Activated CD4-positive, alpha-beta T cell treated with anti-CD3 and anti-CD28 coated beads for 4 hours (primary cell): ENCODE measurements at places on chromosomes 4 and X.
A peak's percentile ranks its signal among the peaks of the same experiment; 100 is the strongest.

DNA sequence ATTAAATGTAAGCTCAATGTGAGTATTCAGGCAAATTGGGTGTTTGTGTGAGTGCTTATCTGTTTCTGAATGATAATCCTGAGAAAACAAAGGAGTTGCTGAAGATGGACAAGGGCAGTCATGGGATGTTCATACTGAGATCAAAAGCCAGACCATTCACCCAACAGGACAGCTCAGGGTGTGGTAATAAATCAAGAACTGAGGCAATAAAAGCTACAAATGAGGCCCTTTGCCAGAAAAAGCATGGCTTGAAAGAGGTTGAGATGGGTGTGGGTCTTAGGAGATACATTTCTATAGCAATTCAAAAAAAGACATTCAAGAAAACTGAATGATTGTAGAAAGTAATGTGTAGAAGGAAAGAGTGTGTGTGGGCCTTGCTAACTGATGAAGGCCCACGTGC, 425.8 kb upstream of the BOD1L1 start:
- no peak for DNase-seq

DNA sequence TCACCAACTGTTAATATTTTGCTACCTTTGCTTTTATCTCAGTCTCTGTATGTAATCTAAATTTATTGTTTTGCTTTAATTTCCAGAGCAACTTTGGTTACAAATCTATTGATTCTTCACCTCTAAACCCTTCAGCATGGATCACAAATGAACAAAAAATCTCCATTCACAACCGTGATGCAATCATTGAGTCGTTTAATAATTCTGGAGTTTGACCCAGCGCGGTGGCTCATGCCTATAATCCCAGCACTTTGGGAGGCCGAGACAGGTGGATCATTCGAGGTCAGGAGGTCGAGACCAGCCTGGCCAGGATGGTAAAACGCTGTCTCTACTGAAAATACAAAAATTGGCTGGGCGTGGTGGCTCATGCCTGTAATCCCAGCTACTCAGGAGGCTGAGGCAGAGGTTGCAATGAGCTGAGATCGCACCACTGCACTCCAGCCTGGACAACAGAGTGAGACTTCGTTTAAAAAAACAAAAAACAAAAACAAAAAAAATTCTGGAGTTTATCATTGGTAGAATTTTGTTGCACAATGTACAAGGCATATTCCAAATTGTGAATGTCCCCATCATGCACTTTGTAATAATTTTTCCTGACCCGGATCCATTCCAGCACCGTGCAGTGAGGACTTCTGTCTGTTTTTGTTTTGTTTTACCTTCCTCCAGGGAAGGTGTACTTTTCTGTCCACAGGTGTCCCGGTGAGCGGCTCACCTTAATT, 2.3 kb upstream of the IDUA start:
- DNase-seq = no peak

GRCh38 chr4:99390055-99390454, 37.5 kb upstream of the ADH1C start:
- no peak for DNase-seq

DNA sequence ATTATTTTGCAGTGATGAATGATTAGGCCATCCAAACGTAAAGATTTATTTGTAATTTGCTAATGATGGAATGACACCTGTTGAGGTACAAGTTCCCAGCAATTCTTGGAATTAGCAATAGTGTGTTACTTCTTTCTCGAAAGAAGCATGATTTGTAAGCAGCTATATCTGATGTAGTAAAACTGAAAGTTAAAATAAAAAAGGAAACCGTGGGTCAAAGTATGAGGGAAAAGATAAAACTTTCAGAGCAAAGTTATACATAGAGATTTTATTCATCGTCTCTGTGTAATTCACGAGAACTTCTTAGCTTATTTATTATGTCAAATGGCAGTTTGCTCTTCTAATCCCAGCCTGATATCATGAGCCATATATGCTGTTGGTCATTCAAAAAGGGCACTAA, 59.0 kb downstream of the NFKB1 start:
- DNase-seq = no peak

DNA sequence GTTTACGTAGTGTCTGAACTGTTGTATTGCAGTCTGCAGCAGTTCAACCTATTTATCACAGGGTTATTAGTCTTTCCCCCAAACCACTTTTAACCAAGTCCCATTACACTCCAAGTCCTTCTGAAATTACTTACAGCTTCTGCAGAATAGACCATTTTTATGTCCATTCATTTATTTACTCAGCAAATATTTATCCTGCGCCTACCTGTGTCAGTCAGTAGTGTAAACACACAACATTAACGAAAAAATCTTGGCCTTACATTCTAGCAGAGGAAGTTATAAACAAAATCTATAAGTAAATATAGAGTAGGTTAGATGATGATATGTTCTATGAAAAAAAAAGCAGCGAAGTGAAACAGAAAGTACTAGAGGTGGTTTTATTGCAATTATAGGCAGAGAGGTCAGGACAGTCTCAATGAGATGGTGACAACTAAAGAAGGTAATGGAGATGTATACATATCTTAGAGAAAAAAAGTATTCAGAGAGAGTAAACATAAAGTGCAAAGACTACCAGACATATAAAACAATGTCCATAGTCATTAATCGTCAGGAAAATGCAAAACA, 534.7 kb downstream of the KCNIP4 start:
- no peak for DNase-seq

GRCh38 chrX:9619133-9619532, 146.5 kb downstream of the GPR143 start:
- no peak for DNase-seq

- DNase-seq = no peak
These were observed 15.2 kb downstream of the GAB1 start for GRCh38 chr4:143351774-143352451.

GRCh38 chr4:140103676-140104075, 50.3 kb downstream of the MAML3 start:
- DNase-seq = peak; percentile 25

DNA sequence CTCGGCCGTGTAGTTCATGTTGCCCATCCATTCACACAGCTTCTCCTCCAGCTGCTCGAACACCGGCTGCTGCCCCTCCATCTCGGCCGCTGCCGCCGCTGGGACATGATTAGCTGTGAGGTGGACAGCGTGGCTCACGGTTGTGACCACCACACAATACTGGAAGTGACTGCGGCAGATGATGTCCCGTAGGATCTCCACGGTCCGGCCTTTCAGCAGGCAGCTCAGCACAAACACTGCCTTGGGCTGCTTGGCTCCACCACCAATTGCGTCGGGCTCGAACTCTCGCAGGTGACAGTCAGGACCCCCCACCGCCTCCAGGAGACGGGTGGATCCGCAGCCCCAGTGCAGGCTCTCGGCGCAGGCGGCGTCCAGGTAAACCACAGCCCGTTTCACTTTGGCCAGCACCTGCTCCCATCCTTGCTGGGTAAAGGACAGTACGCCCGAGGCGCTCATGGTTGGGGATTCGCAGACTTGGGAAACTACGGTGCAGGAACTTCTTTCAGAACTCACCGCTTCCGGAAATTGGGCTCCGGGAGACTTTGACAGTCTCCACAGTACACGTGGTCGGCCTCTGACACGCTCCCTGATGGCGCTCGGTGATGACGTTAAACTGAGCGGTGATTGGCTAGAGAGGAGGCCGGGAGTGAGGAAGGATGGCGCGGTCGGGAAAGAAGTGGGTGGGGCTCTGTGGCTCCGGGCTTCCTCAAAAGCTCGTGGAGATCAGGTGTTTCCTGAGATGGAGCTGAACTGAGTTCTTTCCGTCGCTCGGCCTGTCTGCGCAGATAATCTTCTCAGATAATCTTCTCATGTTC, at the start of gene SCFD2:
Gene SCFD2, minus strand, starts transcription at position 576 of the 815 bp plus-strand sequence.
- peak; percentile 93 for DNase-seq

GRCh38 chr4:158496030-158496741, 25.5 kb upstream of the RXFP1 start:
- DNase-seq = no peak

DNA sequence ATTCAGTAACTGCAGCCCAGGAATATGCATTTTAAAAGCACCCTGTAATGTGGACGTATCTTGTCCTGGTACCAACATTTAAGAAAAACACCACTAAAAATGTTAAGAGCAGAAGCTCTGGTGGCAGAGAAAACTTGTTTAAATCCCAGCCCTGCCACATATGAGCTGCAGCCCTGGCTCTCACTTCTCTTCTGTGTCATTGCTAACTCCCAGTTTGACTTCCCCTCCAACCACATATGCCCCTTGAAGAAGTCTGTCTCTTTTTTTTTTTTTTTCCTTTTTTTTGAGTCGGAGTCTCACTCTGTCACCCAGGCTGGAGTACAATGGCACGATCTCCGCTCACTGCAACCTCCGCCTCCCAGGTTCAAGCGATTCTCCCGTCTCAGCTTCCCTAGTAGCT, 14.8 kb downstream of the LHFPL1 start:
- DNase-seq = no peak

DNA sequence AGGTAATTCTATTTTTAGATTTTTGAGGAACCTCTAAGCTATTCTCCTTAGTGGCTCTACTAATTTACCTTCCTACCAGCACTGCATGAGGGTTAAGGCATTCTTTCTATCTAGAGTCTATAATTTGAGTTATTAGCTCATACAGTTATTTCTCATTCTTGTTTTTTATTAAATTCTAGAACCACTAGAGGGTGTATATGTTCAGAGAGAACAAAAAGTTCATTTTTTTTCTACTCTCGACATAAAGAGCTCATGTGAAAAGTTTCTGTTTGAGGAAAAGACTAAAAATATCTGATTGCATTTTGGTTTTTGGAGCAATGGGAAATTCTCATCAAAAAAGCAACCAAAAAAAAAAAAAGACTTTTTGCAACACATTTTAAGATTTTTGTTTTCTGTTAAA, 57.0 kb upstream of the LRAT start:
- no peak for DNase-seq

- DNase-seq = no peak
These were observed 44.6 kb upstream of the SORCS2 start for GRCh38 chr4:7147661-7148310.

GRCh38 chrX:55119712-55120111, 30.9 kb downstream of the PAGE2 start:
- no peak for DNase-seq

GRCh38 chr4:138960175-138960710, 55.3 kb upstream of the NOCT start:
- no peak for DNase-seq

- peak; percentile 13 for DNase-seq
These were observed 433 bp upstream of the COQ2 start for GRCh38 chr4:83285055-83285407.

- no peak for DNase-seq
These were observed 20.5 kb upstream of the NAP1L5 start for GRCh38 chr4:88718098-88718497.

DNA sequence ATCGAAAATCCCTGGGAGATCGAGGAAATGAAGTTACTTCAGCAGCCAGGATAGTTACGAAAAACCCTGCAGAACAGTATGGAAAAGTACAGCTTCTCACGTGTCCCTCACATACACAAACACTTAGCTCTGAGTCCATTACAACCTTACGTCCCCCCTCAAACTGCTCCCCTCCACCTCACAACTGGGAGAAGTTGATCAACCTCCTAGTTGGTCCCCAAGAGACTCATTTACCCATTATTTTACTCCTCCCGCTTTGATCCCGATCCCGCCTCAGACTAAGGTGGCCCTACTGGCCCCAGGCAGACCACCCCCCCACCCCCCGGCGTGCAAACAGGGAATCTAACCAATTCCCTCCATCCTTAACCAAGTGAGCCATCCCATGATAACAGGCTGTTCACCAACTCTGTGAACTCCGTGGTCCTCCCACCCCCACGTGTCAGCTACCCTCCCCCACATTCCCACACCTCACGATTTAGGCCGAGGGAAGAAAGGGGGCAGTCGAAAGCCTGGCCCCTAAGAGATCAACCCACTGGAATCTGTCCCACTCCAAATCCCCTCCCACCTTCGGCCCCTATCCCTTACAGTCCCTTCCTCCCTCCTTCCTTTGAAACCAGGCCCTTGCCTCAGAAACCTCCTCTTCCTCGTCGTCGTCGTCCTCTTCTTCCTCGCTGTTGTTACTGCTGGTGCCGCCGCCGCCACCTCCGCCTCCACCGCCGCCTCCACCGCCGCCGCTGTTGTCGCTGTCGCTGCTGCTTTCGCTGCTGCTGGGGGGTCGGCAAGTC, 755 bp downstream of the ANKRD17 start:
- peak; percentile 37 for DNase-seq

DNA sequence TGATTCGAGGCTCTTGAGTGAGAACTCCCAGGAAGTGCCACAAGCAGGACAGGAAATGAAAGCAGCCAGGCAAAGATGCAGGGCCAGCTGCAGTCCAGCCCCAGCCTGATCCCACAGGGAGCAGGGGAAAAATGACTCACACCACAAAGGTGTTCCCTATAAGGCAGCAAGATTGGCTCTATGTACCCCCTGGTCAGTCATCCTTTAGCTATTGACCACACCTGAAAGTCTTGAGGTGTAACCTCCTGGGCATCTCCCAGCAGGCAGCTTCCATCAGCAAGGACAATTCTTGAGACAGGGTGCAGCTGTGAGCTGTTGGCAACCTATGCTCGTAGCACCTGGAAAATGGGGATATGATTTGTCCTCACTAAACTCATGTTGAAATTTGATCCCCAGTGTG, 27.9 kb upstream of the EXOC1L start:
- DNase-seq = no peak
